Right ventricle myocardium inferior (tissue), 1 donor: ENCODE measurements at places on chromosomes 1 and 21. TPM values are rescaled to one million over a fixed set of nuclear protein-coding genes. Genes with fewer than 3 reads are reported as not detected.

The COL8A2 gene
- total RNA-seq: 1.0 TPM

The CRNN gene
- total RNA-seq: not detected

The TMEM39B gene
- total RNA-seq: 7.1 TPM

The CELA3B gene
- not detected for total RNA-seq

The KCNJ9 gene
- not detected for total RNA-seq

The ASTN1 gene
- total RNA-seq: 0.35 TPM

The ASB17 gene
- total RNA-seq: not detected

The SH2D1B gene
- total RNA-seq: 0.24 TPM

The MPL gene
- total RNA-seq: 0.73 TPM

The RSPH1 gene
- not detected for total RNA-seq

The PTAFR gene
- 2.7 TPM for total RNA-seq

The FCN3 gene
- total RNA-seq: 20.7 TPM

The CFHR3 gene
- not detected for total RNA-seq

The LPAR3 gene
- 16.6 TPM for total RNA-seq

The MTARC1 gene
- 7.9 TPM for total RNA-seq

The MYBPH gene
- total RNA-seq: not detected

The IVL gene
- not detected for total RNA-seq
